ENCODE measurements at places on chromosomes 11 and 22. TPM values are rescaled to one million over a fixed set of nuclear protein-coding genes. Genes with fewer than 3 reads are reported as not detected.

Gene SLC22A12
- not detected for total RNA-seq

Gene GNB1L
- total RNA-seq: 14.7 TPM

Gene TLCD5
- total RNA-seq: 4.0 TPM

Gene TRIM3
- total RNA-seq: 5.1 TPM

Gene NRGN
- 6.6 TPM for total RNA-seq

Gene MS4A3
- total RNA-seq: not detected

Gene SH3BP1
- 275 TPM for total RNA-seq

Gene SERPIND1
- not detected for total RNA-seq

Gene APLNR
- not detected for total RNA-seq

Gene OR5B21
- total RNA-seq: 0.44 TPM

Gene ANKK1
- not detected for total RNA-seq

Data from activated CD8-positive, alpha-beta memory T cell treated with anti-CD3 and anti-CD28 coated beads, Interleukin-2, amount 10 ng/mL, durations not matched to agents 7 days and 5 days (primary cell).